Heart left ventricle (tissue), 16 donors: ENCODE measurements at places on chromosomes 5 and 9. TPM values are rescaled to one million over a fixed set of nuclear protein-coding genes. Genes with fewer than 3 reads are reported as not detected.

The DDX4 gene
- total RNA-seq: not detected

The DIPK1B gene
- 15.1 TPM for total RNA-seq

The RGMB gene
- 17.0 TPM for total RNA-seq

The C9orf50 gene
- total RNA-seq: not detected

The HAVCR2 gene
- total RNA-seq: 39.2 TPM

The SPATA6L gene
- total RNA-seq: 2.1 TPM

The GLRA1 gene
- total RNA-seq: not detected

The HRCT1 gene
- 1.7 TPM for total RNA-seq

The GPR151 gene
- not detected for total RNA-seq

The FGF1 gene
- total RNA-seq: 49.0 TPM

The CDC25C gene
- total RNA-seq: 0.35 TPM

The ATOSB gene
- 16.6 TPM for total RNA-seq

The TAF11L10 gene
- not detected for total RNA-seq

The SMU1 gene
- total RNA-seq: 11.5 TPM

The INSYN2B gene
- 0.59 TPM for total RNA-seq

The ANKRD34B gene
- total RNA-seq: not detected

The LCP2 gene
- 6.2 TPM for total RNA-seq

The CBY3 gene
- not detected for total RNA-seq

The SAP30L gene
- total RNA-seq: 39.7 TPM

The CFAP157 gene
- not detected for total RNA-seq

The PAEP gene
- total RNA-seq: not detected
